ENCODE measurements at places on chromosomes 1 and 21.

DNA sequence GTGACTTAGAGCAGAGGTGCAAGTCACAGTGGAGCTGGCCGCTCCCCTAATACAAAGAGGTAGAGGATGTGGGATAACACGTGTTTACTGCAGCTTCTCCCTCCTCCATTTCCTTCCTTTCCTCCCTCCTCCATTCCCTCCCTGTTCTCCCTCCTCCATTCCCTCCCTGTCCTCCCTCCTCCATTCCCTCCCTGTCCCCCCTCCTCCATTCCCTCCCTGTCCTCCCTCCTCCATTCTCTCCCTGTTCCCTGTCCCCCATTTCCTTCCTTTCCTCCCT lies 124.0 kb downstream of the CRYAA start:
- DNase-seq: no peak

DNA sequence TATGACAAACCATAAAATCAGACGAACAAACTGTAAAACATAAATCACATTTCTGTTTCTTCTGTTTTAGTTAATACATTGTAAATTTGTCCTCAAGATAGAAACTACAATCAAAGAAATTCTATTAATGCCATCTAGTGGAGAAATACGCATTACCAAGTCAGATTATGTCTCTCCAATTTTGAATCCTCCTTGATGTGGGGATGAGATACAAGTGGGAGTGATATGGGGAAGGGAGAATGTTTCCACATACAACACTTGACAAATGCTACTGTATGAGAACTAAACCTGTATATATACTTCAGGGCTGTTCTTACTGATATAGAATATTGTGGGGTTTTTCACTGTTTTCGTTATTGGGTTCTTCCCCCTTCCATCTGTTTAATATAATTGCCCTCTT lies 2.6 kb downstream of the HFM1 start:
- peak; percentile 33 for DNase-seq

DNA sequence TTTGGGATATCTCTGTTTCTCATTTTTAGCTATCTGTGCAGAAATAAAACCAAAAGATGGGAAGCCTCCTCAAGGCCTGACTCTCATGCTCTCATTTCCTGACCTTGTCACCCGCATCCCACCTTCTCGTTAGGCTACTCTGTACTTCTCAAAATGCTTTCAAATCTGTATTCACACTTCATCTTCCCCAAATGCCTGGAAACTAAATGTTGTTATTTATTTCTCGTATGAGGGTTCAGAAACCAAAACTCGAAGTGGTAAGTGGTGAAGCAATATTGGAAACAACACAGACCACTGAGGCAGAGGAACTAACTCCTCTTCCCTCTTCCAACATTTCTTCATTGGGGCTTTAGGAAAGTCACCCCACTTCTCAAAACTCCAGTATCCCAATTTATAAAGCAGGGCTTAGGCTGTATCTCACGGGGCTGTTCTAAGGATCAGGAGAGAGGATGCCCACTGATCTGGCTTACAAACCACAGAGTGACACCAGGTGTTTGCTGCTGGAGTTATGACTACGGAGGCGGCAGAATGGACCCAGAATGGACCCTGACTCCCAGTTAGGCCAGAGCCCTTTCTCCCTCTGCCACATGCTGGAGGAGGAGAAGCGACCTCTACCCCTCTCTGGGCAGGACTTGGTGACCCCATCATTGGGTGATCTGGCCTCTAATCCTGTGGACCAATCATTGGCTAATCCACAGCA lies 3.5 kb downstream of the SLAMF7 start:
- no peak for DNase-seq

GRCh38 chr1:224380003-224380402 lies 23.3 kb downstream of the CNIH4 start:
- DNase-seq: no peak

DNA sequence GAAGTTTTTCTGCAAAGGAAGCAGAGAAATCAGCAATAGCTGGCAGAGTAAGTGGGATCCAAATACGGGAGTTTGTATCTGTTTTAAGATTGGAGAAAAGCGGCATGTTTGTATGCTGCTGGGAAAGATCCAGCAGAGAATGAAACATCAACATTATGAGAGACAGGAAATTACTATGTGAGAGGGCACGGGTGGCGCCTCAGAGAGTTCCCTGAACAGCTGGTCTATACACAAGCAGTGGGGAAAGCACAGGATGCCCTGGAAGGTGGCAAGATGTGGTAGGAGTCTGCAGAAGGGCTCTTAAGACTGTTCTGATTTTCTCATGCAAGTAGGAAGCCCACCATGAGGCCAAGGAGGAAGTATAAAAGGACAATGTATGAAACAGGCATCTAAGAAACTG lies 130.4 kb downstream of the RERE start:
- DNase-seq: peak; percentile 73

DNA sequence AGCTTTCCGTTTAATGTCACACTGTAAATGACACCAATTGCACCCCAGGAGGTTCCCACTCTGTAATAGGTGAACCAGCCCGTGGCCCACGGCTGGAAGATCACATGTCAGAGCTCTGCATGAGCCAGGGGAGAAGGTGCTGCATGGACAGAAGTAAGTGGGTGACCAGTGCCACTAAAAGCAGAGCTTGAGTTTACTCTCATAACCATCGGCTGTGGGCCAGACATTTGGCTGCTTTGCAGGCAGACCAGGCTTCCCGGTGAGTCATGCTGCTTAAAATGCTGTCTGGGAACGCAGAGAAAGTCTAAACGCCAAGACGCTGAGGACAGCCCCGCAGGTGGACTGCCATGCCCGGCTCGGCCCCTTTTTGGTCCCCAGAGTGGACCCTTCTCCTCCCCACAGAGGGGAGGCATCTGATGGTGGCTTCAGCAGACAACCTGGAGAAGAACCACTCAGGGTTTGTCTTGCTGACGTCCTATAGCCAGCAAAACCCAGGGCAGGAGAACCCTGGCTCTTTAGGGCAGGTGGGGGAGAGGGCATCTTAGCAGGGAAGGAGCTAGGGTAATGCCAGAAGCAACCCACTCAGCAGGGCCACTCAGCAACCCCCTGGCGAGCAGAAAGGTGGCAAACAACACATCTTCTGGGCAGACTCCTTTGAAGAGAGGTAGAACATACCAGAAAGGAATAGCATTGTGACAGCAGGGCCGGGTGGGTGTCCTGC lies 7.3 kb downstream of the KIAA2013 start:
- DNase-seq: peak; percentile 78

DNA sequence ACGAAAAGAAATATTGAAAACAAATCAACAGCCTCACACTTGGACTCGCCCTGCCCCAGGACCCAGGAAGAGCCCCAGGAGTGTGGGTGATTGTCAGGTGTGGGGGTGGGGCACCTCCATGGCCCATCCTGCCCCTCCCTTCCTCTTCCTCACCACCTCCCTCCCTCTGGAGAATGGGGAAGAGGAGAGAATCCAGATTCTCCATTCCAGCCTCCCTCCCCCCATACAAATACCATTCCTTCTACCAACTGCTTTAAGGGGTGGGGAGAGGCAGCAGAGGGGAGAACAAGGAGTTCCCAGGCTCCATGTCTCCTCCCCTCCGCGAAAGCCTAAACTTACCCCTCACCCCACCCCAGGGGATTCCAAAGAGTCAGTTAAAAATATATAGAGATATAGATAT lies 36.7 kb downstream of the MEF2D start:
- no peak for DNase-seq

GRCh38 chr1:15323989-15324868 lies 77.2 kb downstream of the FHAD1 start:
- peak; percentile 27 for DNase-seq

DNA sequence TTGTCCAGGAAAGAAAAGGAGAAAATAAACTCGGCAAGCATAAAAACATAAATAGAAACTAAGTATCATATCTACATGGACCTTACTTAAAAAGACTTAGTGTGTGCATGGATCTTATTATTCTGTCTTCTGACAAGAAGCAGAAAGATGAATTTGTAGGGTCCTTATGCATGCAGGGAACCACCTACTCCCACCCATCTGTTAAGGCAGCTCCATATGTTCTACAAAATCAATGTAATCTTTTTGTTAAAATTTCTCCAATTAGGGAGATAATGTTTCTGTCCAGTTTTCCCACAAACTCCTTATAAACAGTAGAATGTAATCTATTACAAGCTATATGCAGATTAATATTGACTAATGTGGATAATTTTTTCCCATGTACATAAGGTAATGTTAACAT lies 13.9 kb upstream of the PTPN14 start:
- no peak for DNase-seq

DNA sequence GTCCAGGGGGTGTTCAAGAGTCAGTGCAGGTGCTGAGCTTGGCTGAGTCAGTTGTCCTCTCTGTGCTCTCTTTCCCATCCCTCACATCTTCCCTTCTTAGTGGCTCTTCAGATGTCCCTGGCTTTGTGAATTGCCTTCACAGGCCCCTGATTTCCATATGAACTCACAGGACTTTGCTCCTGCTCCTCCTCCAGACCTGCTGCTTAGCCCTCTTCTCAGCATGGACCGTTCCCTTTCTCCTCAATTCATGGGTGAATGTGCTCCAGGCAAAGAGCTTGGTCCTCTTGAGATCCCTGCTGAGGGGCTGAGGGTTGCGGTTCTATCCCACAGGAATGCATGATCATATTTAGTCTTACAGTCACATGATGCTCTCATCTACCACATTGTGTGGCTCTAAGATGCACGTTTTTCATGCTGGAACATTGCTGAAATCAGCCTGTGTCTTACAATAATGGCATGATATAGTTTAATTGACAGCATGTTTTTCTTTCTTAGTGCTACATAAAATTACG lies 30.5 kb downstream of the CACNA1E start:
- DNase-seq: no peak

DNA sequence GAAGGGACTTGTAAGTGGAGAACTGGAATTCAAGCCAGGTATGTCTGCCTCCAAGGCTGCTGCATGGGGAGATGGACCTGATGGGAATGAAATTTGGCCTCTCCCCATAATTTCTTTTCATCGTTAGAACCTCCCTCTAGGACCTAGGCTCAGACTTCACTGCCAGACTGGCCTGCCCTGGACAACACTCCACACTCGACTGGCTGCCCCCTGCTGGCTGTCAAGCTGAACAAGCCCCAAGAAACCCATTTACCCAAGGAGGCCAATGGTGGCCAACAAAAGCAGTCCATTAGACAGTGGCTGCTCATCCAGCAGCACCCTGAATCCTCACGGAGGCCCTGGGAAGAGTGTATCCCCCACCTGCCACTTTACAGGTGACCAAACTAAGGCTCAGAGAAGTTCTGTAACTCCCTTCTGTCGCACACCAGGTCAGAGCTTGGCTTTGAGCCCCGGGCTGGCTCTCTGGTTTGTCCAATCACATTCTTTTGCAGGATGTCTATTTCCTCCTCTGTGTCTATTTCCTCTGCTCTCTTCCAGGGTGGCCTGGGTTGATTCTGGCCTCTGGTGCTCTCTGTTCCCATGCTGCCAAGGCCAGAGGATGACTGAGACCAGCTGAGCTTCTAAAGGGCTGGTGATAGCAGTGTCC lies 3.8 kb downstream of the RNF186 start:
- DNase-seq: peak; percentile 74

All from foreskin fibroblast (primary cell).